Non-pigmented ciliary epithelial cell (primary cell): ENCODE measurements at places on chromosomes 6 and 20.

DNA sequence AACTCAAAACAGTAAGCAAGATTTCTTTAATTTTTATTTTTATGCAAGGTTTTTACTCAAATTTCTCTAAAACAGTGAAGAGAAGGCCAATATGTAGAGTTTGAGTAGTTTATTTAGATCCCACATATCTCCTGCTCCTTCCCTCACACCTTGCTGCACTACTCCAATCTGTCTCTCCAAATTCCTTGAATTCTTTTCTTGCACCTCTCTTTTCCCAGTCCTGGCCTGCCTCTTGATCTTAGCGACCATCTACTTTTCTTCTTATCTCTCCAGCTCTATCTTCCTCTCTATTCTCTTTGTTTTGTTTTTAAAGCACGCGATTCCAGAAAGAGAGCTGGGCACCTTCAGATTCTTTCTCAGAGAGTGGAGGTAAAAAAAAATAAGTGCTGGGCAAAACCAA is 86.7 kb upstream of the KCNQ5 start:
- no peak for DNase-seq

GRCh38 chr6:119647309-119647708 is 297.7 kb upstream of the MAN1A1 start:
- DNase-seq = no peak

- DNase-seq = peak; percentile 24
Measured at GRCh38 chr20:62768551-62769287, 27.6 kb upstream of the MRGBP start.

- no peak for DNase-seq
Measured at GRCh38 chr6:142612956-142613355, 311.1 kb downstream of the ADGRG6 start.
